Mesendoderm (in vitro differentiated cells): ENCODE measurements at places on chromosomes 11 and 22.

DNA sequence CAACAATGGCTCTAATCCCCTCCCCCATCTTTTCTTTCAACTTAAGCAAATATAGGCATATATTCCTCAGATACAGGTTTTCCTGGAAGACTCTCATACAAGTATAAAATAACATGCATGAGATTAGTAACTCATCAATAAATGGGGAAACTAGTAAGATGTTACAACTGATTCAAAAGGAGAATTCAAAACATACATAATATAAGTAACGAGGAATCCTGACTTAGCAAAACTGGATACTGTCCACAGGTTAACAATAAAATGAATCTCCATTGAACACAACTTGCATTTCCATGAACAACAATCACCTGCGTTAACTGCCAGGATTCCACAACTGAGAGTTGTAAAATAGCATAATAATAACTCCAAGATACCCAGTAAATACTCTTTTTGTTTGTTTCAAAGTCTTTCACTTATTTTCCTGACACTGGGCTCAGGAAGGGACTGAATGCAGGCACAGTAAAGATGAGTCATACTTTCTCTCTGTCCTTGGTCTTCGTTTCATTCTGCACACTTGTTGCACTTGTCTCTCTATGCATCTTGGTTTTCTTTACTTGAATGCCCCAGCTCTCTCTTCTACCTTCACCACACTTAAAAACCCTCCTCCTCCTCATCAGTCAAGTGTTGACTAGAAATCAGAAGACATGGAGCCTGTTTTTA is 8.1 kb downstream of the APIP start:
- no peak for DNase-seq

DNA sequence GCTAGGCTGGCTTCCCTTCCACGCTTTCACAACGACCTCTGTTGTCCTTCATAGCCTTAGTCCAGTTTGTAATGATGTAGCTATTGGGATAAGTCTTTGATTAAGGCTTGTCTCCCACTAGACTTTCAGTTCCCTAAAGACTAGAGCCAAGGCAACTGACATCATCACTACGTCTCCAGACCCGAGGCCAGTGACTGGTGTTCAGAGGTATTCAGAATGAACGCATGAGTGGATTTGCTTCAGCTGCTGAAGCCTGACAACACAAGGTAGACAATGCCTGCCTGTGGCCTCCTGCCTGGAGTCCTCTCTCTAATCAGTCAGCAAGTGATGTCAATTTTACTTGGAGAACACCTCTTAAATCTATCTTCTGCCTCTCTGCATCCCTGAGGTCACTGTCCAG is 13.6 kb downstream of the EFCAB6 start:
- no peak for DNase-seq

DNA sequence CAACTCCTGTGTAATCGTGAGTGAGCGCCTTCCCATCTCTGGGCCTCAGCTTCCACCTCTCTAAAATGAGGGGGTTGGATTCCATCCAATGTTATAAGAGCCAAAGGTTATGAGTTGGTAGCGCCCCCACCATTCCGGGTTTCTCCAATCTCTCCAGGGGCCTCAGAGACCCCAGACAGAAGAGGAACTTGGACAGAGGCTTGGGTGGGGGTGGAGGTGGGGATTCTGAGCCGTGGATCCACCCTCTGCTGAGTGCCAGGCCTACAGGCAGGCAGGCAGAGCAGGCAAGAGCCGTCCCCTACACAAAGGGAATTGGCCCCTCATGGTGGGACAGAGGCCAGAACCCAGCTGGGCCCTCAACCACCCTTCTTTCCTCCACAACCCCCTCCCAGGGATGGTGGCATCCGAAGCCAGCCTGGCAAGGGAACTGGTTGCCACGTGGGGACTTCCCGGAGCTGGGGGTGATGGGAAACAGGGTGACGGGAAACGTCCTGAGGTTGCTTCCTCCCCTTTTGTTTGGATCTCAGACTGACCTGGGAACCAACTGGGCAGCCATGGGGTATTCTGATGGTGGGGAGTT is 31.8 kb downstream of the TXN2 start:
- no peak for DNase-seq

GRCh38 chr11:70078781-70079616 is 882 bp downstream of the ANO1 start:
- DNase-seq, result no peak

DNA sequence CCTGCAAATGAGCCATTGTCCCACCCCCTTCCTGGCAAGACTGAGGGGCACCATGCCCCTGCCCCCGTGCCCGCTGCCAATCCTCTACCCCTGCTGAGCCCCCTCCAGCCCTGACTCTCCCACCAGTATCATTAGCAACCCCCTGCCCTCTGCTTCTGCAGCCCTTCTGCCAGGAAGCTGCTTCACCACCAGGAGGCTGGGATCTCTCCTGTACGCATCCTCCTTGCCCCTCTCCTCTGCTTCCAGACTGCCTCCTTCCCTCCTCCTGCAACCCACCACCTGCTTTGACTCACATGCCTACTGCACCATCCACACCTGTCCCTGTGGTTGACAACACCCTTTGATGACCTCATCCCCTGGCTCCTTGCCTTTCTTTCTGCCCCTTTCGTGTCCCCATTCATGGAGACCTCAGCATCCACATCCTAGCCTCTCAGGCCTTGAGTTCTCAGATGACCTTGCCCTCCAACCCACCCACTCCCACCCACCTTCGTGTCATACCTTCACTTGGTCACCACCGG is 13.4 kb upstream of the PNPLA3 start:
- DNase-seq, result no peak

DNA sequence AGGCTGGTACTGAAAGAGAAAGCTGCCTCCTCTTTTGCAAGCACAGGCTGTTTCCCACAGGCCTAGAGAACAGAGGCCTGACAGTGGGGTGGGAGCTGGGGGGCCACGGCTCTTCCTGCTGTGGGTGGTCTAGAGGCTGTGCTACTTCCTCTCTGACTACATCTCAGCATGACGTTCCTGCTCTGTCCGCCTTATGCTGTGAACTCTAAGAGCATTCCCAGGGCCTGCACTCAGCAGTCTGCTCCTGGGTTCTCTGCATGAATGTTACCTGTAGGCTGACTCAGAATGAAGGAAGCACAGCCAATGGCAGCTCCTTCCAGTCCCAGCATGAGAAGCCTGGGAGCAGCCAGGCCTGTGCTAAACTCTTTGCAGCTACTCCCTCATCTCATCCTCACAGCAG is 534.3 kb downstream of the NTM start:
- peak; percentile 93 for DNase-seq

DNA sequence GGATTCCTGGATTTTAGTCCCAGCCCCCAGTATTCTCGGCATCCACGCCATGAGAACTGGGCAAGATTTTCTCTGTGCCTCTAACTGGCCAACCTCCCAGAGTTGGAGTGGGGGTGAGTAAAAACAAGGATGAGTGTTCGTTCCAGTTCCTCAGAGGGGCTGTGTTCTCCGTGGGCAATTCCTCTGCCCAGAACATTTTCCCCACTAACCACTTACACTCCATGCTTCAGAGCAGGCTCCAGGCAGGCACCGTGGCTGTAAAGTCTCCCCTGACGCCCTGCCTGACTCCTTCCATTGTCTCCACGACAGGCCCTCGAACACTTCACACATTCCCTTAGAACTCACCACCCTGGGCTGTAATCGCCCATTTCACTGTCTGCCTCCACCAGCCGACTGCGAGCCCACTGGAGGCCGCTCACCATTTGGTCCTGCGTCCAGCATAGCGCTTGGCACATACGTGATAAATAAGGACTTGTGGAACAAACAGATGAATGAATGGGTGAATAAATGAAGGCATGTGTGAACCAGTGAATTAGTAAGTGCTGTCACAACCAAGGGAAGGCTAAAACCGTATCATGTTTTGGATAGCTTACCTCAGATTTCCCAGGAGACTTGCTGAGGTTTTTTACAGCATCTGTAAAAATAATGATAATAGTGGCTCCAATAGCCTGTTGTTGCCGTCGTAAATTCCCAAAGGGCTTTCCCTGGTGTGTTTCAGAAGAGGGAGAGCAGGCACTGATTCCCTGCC is 6.1 kb downstream of the APLNR start:
- DNase-seq, result peak; percentile 87

GRCh38 chr11:97814325-97814959 is 1206.3 kb upstream of the CNTN5 start:
- DNase-seq, result peak; percentile 3
